ENCODE measurements at places on chromosomes 4 and X.

- DNase-seq: no peak
Measured at GRCh38 chrX:152913910-152914309, 16.0 kb downstream of the ZNF185 start.

DNA sequence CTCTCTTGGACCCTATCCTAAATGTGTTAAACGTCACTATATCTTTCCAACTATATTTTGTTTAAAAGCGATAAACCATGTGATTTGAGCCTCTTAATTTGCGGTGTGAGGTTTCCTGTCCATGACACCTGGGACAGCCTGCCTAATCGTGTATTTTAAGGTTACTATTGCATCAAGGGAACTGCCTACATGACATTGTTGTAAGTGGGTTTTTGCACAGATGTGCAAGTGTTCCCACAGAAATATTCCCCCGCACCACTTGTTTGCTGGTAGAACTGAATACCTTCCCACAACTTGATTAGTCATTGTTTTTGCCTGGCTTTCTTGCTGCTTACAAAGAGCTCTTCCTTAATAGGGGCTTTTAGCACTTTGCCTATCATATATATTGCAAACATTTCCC, 5.1 kb upstream of the FAM184B start:
- DNase-seq: no peak

- no peak for DNase-seq
Measured at GRCh38 chr4:186204103-186204559, 12.8 kb downstream of the CYP4V2 start.

GRCh38 chrX:20517565-20517964, 250.9 kb upstream of the RPS6KA3 start:
- DNase-seq: no peak

GRCh38 chrX:54182194-54182863, 725 bp downstream of the FAM120C start:
- no peak for DNase-seq

DNA sequence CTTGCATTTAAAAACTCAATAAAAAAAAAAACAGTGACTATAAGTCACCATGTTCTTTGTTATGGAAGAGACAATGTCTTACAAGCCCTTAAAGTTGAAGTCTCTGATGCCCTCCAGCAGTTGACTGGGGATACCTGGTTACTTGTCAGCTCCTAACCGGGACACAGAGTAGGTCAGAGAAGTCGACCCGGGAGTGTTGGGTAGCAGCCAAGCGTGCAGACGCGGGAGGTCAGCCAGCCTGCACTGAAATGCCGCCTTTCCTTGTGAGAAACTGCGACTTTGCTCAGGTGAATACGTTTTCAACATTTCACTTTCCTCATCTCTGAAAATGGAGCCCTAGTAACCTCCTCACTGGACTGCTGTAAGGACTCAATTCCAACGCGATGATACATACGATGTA, 81.8 kb downstream of the F11 start:
- no peak for DNase-seq

DNA sequence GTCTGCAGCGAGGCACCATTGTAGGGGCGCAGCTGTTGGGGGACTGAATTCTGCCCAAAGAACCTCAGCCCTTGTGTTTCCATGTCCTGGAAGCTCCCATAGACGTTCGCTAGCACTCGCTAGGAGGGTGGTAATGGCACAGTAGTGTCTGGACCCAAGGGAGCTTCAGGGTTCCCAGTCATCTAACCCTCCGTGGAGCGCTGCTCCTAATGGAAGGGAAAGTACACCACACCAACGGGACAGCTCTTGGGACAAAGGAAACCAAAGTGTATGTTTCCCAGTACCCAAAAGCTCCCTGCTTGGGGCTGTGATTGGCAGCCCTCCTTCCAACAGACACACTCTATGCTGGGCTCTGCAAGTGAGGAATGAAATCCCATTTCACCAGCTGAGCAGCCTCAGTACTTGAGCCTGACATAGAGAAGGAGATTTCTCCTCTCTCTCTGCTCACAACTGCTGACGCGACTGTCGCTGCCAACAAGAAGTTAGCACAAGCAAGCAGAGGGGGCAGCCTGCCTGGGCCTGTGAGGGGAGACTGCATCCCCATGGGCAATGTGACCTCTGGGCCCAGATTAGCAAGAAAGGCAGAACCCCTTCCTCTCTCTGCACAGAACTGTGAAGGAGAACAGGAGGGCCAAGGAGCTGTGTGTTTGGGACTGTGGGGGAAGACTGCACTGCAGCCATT, 67.6 kb upstream of the SMARCAD1 start:
- no peak for DNase-seq

DNA sequence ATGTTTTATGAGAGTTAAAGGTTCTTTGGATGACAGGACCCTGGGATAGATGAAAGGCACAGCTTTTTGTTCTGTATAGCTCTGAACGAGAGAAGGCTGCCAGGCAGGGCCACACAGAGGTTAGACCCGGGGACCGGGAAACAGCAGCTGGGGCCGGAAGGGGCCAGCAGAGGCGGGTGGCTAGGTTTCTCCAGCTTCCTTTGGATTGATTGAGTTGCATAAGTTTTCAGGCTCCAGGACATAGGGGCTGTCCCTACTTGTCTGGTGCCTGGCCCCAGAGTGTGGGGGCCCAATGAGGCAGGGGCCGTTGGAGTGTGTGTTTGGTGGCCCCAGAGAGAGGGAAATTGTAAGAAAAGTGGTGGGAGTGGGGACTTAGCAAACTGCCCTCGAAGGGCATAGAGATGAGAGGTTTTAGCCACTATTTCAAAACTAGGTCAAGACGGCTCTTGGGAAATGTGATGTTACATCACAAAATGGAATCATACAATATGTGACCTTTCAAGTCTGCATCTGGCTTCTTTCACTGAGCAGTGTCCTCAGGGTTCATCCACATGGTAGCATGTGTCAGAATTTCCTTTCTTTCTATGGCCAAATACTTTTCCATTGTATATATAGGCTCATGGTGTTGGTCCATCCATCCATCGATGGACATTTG, 3.7 kb downstream of the ZFP92 start:
- no peak for DNase-seq

DNA sequence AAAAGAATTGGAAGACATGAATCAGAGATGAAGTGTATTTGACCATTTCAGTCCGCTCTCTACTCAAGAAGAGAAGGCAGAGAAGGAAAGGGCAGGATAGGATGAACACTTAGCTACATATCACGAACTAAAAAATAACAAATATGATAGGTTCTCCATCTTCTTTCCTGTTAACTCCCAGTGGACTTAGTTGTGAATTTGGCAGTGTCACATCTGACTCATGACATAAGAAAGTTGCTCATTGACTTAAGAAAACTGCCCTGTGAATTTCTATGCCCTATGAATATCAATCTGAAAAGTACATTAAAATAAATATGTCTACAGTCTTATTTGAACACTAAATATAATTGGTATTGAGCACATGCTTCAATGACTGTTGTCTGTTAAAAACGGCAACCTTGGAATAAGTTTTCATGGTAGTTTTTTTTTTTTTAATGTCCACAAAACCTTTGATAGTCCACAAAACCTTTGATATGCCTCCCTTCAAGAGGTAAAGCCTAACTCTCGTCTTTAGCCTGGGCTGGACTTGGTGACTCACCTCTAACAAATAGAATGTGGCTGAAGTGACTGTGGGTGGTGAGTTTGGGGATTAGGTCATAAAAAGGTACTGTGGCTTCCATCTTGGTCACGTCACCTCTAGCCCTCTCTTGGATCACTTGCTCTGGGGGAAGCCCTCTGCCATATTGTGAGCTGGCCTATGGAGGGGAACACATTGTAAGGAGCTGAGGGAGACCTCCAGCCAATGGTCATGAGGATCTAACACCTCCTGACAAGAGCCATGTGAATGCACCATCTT, 184.7 kb upstream of the S100G start:
- DNase-seq: no peak

GRCh38 chr4:176845636-176846035, 52.9 kb upstream of the VEGFC start:
- DNase-seq: no peak

DNA sequence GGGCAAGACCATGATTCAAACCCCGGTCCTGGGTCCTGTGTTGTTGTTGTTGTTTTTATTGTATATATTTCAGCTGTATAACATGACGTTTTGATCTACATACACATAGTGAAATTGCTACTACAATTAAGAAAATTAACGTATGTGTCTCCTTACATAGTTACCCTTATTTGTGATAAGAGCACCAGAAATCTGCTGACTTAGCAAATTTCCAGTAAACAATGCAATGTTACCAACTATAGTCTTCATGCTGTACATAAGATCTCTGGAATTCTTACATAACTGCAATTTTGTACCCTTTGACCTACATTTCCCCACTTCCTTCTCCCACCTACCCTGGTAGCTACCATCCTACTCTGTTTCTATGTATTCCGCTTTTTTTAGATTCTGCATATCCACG, 75.8 kb upstream of the MAGEB10 start:
- DNase-seq: no peak

DNA sequence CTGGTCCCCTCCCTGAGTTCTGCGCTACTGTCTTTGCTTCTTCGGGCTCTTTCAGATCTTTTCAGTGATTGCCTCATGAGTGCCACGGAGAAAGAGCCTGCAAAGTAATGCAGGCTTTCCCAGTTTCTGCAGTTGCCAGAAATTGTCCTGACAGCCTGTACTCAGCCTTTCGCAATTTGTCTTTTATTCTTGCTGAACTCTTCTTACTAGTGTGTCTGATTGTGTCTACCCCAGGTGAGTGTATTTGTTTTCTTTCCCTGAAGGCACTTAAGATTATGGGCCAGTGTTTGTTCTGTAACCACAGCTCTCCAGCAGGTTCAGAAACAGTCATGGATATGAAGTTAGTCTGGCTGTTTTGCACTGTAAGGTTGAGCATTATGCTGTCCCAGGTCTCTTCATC, 47.1 kb downstream of the FAM193A start:
- DNase-seq: no peak

DNA sequence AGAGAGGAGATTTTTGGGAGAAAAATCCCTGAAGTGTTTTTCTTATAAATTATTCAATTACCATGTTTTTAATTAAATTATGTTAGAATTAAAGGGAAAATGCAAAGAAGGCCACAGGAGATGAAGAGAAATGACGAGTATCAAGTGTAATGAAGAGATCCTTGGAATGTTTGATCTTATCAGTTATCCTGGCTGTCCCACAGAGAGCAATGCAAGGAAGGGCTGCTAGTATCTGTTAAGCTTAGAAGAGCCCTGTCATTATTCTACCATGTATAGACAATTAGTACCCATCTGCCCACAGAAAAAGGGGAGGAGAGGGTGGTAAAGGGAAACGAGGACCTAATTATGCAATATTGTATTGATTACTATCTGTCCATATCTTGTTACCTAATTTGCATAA, 257.1 kb downstream of the BANK1 start:
- no peak for DNase-seq

- DNase-seq: no peak
Measured at GRCh38 chrX:21847342-21847741, 7.9 kb downstream of the MBTPS2 start.

DNA sequence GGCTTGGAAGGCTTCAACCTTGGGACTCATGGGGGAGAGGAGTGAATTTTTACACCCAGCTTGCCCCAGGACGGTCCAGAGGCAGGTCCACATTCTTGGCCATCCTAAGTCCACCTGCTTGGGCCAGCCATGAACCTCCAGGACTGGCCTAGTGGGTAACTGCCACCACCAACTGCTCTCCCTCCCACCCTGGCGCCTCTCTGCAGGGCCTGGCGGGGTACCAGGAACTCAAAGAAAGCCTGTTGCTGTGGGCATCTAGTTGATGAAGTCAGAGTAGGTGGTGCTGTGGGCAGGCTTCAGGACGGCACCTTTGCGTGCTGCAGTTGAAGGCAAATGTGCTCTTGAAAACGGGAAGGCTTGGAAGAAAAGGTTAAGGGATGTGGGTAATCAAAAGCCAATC, 12.0 kb downstream of the BCOR start:
- no peak for DNase-seq

DNA sequence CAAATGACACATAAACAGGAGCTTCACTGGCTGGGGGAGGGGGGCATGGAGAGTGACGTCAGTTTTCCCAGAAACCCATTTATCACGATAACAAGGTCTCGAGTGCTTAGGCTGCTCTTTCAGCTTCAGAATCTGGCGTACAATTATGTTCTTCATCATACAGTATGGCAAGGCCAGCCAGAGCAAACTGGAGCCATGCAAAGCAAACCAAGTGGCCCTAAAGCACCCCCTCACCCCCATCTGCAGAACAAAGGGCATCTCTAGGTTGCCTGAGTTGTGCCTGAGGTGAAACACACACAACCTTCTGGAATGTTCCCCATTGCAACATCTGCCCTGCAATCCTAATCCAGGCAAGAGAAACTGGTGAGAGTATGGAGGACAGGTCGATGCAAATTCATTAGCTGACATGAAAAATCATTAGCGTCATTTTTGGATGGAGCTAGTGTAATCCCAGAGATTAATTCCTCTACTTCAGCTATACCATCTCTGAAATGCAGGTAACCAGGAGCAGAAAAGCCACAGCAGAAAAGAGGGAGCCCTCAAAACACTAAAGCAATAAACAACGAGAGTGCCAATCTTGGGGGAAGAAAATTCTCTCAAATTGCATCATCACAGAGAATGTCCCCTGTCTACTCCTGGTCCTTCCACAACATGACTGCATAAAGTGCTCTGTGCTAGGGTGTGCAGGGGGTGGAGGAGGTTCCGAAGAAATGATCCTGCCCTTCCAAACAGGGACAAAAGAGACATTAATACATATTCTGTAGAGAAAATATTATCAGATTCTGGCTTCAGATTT, 1.8 kb downstream of the SEPTIN6 start:
- no peak for DNase-seq

DNA sequence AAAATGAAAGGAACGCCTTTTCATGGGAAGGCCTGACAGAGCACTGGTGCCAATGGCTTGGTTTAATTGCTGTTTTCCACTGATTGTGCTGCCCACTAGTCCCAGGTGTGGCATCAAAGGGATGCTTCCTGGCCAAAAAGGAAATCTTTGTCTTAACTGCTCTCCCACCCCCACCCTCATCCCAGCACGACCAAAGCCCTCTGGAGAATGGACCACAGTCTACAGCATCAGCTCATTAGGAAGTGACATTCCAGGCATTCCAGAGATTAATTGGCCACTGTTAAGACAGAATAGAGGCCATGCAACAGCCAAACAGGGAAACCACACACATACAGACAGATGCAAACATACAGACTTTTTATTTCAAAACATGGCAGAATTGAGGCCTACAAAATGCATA, 143.2 kb downstream of the LHFPL1 start:
- DNase-seq: no peak

DNA sequence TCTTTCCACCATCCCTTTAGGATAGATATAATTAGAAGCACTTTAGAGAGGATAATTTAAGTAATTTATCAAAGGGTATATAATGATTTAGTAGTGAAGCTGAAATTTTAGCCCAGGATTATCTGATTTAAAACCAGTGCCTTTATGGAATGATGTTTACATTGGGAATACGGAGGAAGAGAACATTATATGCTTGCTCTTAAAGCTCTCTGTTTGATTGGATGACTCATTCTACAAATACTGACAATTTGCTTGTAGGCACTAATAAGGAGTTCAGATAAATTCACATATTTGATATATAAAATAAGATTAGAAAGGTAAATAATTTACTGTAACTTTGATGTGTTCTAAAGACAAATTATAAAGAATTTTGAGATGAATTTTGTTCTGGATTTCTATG, 84.7 kb downstream of the SH3BGRL start:
- DNase-seq: no peak

All from H54 (cell line).